ENCODE measurements at places on chromosomes 2 and 18.

DNA sequence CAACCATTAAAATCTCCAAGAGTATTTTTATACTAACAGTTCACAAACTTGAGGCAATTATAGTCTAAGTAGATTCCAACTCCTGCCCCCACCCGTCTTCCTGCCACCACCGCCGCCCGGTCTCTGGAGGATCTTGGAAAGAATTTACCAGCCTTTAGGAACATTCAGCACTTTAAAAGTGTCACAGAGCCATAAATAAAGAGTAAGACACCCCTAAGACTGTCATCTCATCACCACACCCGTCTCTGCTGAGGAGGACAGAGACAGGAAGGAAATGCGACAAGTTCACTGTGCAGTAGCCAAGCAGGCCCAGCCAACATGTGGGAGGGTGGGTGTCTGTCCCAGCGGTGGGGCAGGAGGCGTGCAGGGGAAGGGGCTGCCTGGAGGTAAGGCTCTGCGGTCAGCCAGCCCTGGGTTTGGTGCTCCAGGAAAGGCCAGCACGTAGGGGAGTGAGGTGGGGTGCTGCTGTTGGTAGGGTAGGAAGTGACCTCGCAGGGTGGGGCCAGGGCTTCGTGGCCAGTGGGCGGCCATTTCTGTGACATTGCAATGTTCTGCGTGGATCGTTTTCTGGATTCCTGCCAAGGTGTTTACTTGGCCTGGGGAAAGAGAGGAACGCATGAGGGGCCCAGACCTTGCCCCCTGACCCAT is 111.6 kb downstream of the FAM210A start:
- no peak for DNase-seq

DNA sequence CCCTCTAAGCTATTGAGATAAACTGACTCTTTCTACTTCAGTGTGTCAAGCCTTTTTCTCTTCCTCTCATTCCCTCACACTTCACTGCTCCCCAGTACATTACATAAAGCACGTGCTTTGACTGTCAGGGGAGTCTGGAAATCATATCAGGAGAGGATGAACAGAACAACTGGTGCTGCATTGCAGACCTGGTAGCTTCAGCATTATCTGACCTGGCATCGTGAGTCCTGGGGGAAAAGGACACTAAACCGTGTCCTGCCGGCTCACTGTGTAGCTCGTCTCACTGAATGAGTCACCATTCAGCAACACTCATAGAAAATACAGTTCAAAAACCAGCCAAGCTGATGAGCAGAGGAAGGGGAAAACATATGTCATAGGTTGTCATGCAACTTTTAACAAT is 108.5 kb upstream of the UNC80 start:
- DNase-seq = no peak

- DNase-seq = no peak
These were observed 352.5 kb downstream of the ARHGAP15 start for GRCh38 chr2:143481733-143482132.

DNA sequence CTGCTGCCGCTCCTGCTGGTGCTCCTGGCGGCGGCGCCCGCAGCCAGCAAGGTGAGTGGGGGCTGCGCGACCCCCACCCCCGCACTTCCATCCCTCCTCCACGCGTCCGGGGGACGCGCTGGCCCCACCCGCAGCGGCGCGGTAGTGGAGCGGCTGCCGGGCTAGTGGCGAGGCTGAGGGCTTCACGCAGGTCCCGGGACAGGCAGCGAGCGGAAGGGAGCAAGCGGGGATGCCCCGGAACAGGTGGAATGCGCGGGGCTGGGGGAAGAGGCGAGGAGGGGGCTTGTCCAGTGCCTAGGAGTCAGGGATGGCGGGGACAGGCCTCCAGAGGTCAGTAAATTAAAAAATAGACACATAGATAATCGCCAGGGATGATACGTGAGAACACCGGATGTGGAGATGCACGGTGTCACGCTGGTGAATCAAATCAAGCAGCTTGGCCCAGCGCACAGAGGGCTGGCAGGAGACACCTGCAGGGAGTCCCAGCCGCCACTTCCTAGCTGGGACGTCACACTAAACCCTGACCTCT is 403 bp downstream of the COL4A3 start:
- no peak for DNase-seq

GRCh38 chr2:231176066-231176465 is 22.4 kb upstream of the ARMC9 start:
- DNase-seq = no peak

DNA sequence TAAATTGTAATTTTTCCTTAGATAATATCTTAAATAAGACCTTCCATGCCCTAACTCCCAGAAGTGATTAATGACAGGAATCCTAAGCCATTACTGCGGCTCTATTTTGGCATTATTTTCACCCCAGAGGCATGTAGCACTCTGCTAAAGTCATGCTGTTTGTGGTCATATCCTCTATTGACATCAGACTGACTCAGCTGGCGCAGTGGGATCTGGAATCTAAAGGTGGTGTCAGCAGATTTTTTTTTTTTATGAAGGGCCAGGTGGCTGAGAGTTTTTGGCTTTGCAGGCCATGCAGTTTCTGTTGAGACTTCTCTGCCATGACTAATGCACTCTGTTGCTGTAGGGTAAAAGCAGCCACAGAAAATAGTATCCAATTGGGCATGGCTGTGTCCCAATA is 64.1 kb upstream of the ACVR1C start:
- DNase-seq = no peak

DNA sequence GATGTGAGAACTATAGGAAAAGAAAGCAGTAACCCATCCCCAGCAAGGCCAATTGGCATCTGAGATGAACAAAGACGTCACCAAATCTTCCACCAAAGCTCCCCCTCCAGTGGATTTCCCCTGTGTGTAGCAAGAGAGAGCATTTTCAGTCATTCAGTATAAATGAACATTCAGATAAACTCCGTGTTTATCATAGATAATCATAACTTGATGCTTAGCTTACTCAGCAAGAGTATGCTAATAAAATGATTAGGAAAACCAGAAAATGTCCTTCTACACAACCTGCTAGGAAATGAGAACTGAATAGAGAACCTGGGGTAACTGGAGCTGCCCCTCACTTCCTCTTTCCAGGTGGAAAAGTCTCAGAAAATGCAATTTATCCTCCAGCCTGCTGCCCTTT is 198.0 kb upstream of the CCDC150 start:
- no peak for DNase-seq

DNA sequence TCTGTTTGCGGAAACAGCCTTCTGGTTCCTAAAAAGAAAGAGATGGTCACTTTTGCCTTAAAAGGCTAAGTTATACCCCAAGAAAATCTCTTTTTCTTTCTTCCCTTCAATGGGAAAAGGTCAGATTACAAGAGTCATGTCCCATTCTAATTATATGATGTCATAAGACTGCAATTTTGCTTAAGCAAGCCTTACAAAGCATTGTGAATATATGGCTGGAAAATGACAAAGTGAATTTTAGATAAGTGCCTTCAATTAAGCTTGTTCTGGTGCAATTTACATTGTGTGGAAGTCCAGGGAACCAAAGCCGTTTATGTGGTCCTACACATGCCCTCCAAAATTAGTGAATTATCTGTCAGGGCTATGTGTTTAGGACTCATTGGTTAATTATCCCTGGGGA is 7.6 kb upstream of the BMP10 start:
- no peak for DNase-seq

DNA sequence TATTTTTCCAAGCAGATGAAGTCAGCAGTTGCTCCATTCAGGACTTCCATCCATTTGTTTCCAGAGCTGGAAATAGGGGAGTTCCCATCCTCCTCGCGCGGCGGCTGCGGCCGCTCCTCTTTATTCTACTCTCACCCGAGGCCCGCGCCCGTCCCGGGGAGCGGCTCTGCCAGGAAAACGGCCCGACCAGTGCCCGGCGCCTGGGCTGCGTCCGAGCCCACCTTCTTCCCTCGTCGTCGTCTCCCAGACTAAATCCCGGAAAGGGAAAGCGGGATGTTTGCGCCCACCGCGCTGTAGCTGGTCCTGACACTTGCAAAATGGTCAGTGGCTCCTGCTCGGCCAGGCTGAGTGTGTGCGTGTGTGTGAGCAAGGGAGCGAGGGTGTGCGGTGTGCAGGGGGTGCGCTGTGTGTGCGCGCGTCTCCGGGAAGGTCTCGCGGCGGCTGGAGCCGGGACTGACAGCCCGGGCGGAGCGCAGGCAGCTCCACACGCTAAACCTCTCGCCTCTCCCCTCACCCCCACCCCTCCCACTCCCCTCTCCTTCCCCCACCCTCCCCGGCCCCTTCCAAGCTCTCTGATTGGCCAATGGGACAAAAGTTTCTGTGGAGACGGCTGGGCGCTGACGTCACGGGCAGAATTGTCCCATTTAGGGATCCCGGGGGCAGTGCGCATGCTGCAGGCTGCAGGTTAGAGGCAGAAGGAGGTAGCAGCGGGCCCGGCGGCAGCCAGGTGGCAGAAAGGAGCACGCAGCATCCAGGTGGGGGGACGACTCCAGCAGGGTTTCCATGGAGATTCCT is at the start of gene NOL4:
NOL4 (minus strand) TSS at position 491 of the 795 bp plus-strand sequence. CDS start 1,660 bp downstream, outside the sequence.
- peak; percentile 75 for DNase-seq

DNA sequence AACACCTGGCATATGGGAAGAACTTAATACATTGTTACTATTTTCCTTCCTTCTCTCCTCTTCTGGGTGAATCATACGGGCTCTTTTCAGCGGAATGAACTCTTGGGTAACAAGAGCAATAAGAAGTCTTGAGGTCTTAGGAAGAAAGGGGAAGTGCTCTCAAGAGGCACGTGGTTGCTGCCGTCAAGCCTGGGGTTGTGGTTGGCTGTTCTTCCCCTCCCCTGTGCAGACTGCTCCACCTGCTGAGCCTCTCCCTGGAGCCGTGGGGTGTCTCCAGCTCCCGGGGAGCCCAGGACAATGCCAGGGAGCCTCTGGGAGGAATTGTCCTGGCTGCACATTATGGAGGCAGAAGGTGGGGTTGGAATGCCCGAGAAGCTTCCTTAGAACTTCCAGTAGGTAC is 19.4 kb downstream of the TOGARAM2 start:
- DNase-seq = peak; percentile 48

DNA sequence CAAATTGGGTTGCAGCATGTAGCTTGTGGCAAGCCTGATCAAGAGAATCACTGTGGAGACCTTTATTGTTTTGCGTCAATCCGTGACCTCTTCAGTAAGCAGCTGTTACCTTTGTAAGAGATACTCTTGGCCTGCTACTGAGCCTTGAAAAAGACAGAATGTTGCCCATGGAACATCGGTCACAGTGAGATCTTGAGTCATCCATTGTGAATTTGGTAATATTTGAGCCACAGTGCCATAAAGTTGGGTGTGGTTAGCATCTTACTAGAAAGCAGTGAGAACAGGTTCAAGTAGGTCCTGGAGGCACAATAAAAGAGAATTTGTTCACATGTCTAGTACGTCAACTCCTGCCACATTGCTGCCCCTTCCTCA is 12.7 kb upstream of the EFR3B start:
- no peak for DNase-seq

DNA sequence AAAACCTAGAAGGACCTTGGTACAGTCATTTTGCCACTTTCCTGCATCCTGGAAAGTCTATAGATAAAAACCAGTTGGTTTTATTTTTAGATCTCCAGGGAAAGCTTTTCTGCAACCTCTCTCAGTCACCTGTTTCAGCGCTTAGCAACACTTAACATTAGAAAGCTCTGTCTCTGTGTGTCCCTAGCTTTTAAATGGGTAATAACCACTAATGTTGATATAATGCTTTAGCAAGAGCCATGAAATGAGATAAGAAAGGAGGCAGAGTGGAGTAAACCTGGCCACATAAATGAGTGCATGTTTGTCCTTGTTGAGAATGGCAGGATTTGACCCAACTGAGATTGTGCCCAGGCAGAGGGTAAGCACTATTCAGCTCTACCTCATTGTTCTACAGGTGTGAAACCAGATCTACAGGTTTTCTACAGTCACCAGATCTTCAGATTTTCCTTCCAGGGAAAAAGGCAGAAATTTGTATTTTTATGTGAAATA is 44.8 kb downstream of the MARCHF4 start:
- DNase-seq = no peak

DNA sequence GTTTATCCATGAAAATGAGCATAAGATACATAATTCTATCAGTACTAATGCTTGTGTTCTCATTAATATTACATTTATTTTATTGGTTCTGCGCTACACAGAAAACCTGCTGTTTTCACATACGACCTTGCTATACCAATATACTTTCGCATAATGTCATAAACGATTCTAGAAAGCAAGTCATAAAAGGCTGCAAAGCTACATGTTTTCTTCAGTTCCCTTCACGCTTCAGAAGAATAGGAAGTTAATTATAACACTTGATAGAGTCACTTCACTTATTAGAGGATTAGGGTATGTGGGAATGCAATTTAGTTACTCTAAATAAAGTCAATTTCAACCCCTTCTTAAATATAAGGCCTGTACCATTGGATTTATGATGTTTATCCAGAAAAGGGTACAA is 29.0 kb downstream of the PSME4 start:
- DNase-seq = no peak

DNA sequence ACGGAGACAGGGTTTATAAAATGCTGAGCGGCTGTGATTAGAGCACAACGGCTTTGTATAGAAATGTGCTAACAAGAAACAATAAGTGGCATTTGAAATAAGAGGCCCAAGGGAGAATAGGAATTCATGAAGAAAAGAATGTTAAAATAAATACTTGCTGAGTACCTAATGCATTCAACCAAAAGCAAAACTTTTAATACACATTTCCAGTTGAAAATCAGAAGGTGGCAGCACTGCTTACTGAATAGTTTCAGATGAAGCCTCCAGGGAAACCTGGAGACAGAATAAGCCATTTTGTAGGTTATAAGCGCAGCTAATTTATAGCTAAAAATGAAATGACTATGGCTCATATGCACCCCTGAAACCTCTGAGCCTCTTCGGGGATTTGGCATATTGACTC is 286.6 kb downstream of the DPP10 start:
- no peak for DNase-seq

DNA sequence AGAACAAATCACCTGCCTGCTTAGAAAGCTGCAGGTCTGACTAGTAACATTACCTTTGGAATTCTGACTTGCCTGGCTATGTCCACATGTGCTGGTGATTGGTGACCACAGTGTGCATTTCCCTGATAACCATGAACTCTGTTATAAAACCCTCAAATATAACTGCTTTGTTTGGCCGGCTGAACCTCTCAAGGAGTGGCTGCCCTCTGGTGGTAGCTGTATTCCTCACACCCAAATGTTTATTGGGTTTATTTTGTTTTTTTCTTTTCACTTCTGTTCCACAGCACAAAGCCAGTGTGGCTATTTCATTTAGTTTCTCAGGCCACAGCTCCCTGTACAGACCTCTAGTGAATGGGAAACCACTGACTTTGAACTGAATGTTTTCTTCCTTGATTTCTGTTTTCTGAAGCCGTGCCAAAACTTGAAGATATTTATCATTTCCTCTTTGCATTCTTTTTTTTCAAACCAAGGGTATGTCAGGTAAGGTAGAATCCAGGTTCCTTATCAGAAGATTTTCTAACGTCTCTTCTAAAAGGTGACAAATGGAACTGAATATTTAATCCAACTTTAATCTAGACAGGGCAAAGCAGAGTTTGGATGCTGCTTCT is 549.0 kb upstream of the VRK2 start:
- DNase-seq = peak; percentile 68

GRCh38 chr18:61973273-61974115 is 80.7 kb upstream of the RNF152 start:
- no peak for DNase-seq

GRCh38 chr2:162164802-162165201 is 12.8 kb upstream of the GCG start:
- no peak for DNase-seq
